Left cardiac atrium (tissue), 4 donors: ENCODE measurements at places on chromosomes 13 and 19. TPM values are rescaled to one million over a fixed set of nuclear protein-coding genes. Genes with fewer than 3 reads are reported as not detected.

DNA sequence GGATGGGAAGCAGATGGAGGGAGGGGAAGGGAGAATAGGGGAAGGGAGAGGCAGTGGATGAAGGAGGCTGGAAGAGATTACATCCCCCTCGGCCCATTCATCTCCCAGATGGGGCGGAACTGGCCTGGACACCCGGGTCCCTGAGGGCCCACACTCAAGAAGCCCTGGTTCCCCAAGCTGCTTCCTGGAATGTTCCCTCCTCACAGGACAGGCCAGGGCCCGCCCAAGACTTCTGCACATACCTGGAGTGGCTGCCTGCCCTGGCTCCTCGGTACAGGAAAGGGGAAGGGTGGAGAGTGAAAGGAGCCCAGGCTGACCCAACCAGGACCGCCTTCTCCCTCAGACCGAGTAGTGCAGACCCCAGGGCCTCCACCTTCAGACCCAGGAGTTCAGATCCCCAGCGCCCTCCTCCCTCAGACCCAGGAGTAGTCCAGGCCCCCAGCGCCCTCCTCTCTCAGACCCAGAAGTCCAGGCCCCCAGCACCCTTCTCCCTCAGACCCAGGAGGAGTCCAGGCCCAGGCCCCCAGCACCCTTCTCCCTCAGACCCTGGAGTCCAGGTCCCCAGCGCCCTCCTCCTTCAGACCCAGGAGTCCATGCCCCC lies 489 bp downstream of the NTF4 start:
- DNase-seq = no peak

GRCh38 chr13:110944121-110944967 lies 29.5 kb upstream of the ANKRD10 start:
- DNase-seq = no peak

DNA sequence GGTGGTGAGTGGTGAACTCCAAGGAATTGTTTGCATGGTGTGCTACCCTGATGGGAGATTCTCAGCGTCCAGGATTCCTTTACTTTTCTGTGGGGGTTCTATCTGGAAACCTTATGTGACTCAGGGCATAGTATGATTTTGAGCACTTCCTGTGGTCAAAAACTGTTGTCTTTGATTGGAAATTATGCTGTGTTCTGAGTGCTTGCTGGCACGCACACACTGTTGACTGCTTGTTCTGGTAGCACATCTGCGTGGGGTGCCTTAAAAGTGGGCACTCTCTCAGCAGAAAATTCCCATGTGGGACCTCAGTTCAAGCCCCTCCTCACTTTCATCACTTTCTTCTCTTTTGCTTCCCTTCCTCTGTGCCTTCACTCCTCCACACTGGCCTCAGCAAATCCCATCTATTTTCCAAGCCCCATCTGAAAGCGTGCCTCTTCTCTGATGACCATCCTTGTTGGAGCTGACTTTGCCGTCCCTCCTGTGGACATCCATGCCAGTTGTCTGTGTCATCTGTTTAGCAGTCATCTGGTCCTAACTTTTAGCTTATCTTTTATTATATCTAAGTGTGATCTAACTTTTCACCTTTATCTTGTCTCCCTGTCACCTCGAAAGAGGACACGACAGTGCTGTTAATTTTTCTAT lies 56.4 kb upstream of the NPAS1 start:
- DNase-seq = no peak

DNA sequence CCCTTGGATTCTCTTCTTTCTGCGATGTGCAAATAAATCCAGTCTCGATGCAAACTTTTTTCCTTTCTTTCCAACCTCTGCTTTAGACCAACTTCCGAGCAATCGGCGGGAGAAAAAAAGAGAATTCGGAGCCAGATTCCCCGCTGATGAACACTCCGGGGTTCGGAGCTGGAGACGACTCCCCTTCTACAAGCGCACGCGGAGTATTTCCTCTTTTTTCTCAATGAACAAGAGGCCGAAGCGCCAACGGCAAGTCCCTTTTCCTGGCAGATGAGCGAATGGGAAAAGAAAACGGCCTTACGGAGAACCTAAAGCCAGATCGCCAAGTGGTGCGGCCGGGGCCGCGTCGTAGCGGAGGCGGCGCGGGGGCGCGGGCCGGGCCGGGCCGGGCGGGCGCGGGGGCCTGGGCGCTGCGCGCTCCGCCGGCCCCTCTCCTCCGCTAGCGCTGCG lies 250 bp downstream of the SPRY2 start:
- DNase-seq = no peak

GRCh38 chr13:75763512-75763911 lies 127.4 kb downstream of the LMO7 start:
- no peak for DNase-seq

GRCh38 chr13:41966671-41967070 lies 5.8 kb upstream of the VWA8 start:
- no peak for DNase-seq

GRCh38 chr13:42331009-42331408 lies 59.1 kb downstream of the AKAP11 start:
- no peak for DNase-seq

GRCh38 chr13:107835339-107836018 lies 379.9 kb downstream of the LIG4 start:
- no peak for DNase-seq

GRCh38 chr19:38733241-38733492 lies 11.1 kb downstream of the CAPN12 start:
- DNase-seq = peak; percentile 17

DNA sequence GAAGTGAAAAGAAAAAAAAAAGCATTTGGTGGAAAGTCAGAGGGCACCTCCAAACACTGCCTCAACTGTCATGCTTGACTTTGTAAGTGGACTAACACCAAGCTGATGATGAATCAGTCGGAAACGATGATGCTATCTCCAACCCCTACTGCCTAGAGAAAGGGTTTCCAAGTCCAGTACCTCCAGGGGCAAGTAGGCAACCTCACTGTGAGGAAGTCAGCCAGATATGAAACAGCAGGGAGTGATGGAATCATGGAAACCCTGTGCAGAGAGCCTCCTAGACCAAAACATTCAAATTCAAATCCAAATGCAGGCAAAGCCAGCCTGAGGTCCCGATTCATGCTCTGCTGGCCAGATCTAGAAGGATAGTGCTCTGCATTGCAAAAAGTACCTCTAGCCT lies 100.9 kb upstream of the SERP2 start:
- no peak for DNase-seq

- DNase-seq = no peak
Measured at GRCh38 chr13:111542530-111543341, 222.3 kb downstream of the TEX29 start.

DNA sequence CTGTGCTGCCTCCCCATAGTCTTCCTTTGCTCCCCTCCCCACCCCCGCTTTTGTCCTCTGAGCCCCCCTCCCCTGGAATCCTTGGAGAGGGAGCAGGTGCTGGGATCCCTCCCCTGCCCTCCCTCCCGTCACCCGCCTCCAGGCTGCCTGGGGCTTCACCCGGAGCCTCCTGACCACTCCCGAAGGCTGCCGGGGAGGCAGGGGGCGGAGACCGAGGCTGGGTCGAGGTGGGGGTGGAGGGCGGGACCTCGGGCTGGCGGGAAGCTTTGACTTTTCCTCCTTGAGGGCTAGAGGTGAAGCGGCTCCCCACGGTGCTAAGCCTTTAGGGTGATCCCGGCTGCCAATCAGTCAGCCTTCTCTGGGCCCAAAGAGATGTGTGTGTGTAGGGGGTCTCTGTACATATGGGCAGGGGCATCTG lies 1.5 kb downstream of the KMT5C start:
- peak; percentile 82 for DNase-seq

DNA sequence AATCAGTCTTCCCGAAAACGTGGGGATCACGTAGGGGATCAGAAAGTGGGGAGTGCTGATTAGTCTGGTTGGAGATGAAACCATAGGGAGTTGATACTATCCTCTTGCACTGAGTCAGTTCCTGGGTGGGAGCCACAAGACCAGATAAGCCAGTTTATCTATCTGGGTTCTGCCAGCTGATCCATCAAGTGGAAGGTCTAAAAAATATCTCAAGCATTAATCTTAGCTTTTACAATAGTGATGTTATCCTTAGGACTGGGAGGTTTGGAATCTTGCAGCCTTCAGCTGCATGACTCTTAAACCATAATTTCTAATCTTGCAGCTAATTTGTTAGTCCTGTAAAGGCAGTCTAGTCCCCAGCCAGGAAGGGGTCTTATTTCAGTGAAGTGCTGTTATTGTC lies 2474.2 kb downstream of the PCDH9 start:
- no peak for DNase-seq

DNA sequence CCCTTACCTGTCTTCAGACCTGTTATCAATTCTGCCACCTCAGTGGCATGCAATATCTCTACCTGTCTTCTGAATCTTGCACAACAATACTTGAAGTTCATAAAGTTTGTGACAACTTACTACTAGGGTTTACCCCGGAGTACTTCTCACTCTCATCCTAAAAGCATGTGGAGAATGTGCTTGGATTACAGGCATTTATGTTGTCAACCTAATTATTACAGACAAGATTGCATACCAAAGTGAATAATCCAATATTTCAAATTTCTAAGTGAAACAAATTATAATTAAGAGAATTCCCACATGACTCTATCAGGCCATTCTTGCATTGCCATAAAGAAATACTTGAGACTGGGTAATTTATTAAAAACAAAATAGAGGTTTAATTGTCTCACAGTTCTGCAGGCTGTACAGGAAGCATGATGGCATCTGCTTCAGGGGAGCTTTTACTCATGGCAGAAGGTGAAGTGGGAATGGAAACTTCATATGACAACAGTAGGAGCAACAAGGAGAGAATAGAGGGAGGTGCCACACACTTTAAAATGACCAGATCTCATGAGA lies 661.0 kb upstream of the SPRY2 start:
- DNase-seq = no peak

DNA sequence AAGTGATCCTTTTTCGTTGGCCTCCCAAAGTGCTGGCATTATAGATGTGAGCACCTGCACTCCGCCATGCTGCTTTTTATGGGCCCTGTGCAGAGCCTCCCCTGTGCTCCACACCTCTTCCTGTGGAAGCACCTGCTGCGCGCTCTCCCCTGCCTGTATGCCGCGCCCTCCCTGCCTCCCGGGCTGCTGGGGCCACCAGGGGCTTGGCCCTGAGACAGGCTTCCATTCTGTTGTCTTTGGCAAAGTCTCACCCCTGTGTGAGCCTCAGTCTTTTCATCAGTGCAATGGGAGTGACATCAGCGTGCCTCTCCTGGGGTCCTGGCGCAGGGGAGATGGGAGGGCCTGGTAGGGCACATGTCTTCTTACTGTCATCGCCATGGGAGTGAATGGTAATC lies 1.3 kb downstream of the FAM174C start:
- no peak for DNase-seq

DNA sequence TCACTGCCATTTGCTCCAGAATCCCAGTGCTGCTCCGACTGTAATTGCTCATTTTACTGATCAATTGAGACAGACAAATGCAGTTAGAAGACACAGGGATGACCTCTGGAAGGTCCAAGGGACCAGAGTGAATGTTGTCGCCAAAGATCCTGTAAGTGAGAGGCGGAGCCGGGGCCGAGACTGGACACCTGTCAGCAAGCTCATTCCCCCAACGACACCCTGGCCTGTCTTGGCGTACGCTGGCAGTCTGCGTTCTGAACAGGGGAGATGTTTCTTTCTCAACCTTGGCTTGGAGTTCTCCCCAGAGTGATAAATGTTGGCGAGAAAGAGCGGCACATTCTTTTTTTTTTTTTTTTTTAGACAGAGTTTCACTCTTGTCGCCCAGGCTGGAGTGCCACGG lies 24.2 kb downstream of the GADD45B start:
- DNase-seq = no peak

DNA sequence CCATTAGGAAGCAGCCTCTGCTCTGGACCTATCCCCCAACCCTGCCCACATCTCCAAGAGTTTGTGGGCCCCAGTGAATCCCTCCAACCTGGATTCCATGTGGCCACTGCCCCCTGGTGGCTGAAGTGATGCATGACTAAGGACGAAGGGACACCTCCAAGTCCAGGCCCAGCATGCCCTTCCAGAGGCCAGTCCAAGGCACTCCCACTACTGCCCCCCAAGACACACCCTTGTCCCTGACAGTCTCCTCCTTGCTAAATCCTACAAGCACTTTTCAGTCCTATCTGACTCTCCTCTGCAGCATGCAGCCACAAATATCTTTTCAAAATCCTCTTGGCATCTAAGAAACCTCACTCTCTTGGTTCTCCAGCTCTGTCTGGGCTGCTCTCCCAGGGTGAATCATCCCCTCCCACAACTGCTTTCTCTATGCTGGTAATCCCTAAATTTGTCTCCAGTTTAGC lies 33.0 kb downstream of the DEDD2 start:
- peak; percentile 78 for DNase-seq

- DNase-seq = peak; percentile 72
Measured at GRCh38 chr19:46466536-46467196, 4.7 kb downstream of the PNMA8A start.

- no peak for DNase-seq
Measured at GRCh38 chr19:44810234-44811121, 1.6 kb downstream of the BCAM start.

DNA sequence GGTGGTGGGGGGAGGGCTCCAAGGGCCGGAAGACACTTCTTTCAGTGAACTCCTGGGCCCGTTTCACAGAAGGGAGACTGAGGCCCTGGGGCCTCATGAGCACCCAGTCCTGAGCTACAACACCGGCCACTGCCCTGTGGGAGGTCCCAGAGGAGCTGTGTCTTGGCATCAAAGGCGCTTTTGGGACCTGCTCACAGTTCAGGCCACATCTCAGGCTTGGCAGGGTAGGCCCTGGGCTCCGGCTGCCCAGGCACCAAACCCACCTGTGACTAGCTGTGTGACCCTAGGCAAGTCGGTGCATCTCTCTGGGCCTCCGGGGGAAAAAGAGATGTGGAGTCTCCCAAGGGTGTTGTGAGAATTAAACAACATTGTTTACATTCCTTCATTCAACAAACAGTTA lies 29.5 kb downstream of the NFILZ start:
- DNase-seq = no peak

DNA sequence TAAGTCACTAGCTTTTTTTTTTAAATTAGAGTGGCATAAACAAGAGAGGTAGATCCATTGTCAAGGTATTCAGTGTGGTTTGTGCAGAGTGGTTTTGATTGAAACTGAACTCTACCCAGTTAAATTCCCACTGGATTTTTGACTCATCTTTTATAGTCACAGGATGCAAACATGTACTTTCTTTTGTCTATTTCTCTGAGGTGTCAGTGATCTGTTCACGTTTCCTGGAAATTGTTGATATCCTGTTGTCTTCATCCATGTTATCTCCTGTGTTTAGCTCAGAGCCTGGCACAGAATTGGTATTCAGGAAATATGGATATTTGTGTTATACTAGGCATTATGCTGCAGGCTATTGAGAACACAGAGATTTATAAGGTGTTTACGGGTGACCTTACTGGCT lies 119.7 kb downstream of the PCCA start:
- DNase-seq = no peak

DNA sequence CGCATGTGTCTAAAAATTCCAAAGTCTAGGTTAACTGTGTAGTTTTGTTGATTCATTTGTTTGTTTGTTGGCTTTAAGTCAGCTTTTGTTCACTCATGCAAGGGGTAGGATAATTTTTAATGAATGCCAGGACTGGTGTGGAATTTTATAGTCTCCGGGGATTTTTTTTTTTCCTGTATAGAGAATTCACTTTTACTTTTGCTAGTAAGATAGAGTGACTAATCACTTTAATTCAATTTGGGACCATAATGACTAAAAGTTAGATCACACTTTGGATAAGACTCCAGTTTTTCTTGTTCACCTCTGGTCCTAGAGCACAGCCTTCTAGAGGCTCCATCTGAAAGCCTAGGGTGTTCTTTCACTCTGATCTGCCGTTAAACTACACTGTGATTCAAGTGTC lies 1690.0 kb downstream of the PCDH9 start:
- DNase-seq = no peak

Gene C1QTNF9
- total RNA-seq = 0.47 TPM

Gene ETV2
- total RNA-seq = 0.88 TPM

Gene CBARP
- total RNA-seq = 1.6 TPM

Gene ZFP30
- 7.3 TPM for total RNA-seq

Gene TRPC4
- 1.4 TPM for total RNA-seq

Gene PRR19
- total RNA-seq = 0.12 TPM

Gene BRME1
- 1.1 TPM for total RNA-seq

Gene LPAR6
- 15.0 TPM for total RNA-seq

Gene ELSPBP1
- total RNA-seq = not detected
